ENCODE measurements at places on chromosomes 5 and 9. TPM values are rescaled to one million over a fixed set of nuclear protein-coding genes. Genes with fewer than 3 reads are reported as not detected.

Gene AUH
- 30.4 TPM for total RNA-seq

Gene MORN5
- total RNA-seq = not detected

Gene MRPS27
- 113 TPM for total RNA-seq

Gene TERT
- 8.5 TPM for total RNA-seq

Gene EIF4EBP3
- 15.8 TPM for total RNA-seq

Gene ANAPC2
- 30.8 TPM for total RNA-seq

DNA sequence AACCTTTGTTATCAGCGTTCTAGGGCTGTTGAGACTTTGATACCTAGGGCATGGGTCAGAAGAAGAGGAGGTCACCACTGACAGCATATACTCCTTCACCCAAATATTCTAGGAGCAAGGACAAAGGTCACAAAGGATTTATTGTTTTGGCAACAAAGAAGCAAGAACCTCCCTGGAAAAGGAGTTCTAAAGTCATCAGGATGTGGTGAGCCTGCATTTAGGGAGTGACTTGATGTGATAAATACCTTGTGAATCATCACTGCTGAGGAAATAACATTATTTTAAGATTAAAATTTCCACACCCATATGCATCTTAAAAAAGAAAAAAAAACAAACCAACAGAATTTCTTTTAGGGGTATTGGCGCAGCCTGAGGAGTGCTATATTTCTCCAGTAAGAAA, 13.9 kb downstream of the IFNA1 start:
- H3K27me3 ChIP-seq = peaks cover 2% of the 10 kb centered on the region
- no peak overlapping the region for H3K4me3 ChIP-seq
- no peaks in the 10 kb centered on the region for H3K4me1 ChIP-seq
- H3K27ac ChIP-seq = no peak overlapping the region
- DNase-seq = no peak

Gene PCDHA10
- not detected for total RNA-seq

- H3K36me3 ChIP-seq = peaks cover 15% of the 10 kb centered on the region
- H3K4me3 ChIP-seq = no peak overlapping the region
- no peak for DNase-seq
Observed at GRCh38 chr5:149766460-149767280, 36.6 kb downstream of the PPARGC1B start.

DNA sequence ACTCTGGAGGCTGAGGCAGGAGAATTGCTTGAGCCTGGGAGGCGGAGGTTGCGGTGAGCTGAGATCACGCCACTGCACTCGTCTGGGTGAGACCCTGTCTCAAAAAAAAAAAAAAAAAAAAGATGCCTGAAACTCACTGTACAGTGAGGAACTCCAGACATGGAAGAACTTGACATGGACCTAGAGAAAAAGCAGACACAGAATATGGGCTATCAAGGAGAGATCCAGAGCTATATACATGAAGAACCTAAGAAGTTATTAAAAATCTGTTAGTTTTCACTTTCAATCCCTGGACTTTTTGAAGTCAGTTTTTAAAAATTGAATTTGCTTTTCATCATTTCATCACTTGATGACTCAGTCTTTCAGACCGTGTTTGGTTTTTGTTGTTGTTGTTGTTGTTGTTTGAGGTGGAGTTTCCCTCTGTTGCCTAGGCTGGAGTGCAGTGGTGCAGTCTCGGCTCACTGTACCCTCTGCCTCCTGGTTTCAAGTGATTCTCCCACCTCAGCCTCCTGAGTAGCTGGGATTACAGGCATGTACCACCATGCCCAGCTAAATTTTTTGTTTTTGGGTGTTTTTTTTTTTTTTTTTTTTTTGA, 20.3 kb downstream of the PAIP2 start:
- H3K36me3 ChIP-seq = peaks cover 35% of the 10 kb centered on the region
- H3K27me3 ChIP-seq = no peaks in the 10 kb centered on the region
- H3K27ac ChIP-seq = no peak overlapping the region
- H3K4me3 ChIP-seq = no peak overlapping the region

DNA sequence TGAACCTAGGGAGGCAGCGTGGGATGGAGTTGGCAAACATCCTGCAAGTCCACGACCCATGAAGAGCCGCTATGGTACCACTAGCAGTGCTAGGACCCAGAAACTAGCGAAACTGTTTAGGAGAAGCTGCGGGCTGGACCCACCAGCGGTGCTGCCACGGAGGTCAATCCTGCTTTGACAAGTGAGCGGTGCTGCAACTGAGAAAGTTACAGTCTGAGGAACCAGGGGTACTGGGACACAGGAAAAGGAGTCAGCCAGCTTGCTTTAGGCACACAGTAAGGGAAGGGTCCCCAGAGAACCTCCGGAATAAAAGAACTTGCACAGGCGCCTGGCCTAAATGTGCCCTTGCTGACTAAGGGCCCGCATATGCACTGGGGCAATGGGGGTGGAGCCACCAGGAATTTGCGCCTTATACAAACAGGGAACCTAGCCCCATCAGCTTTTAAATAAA, 23.6 kb upstream of the ANXA2R start:
- no peak overlapping the region for H3K4me3 ChIP-seq
- peaks cover 14% of the 10 kb centered on the region for H3K36me3 ChIP-seq
- H3K27me3 ChIP-seq = no peaks in the 10 kb centered on the region
- peak overlapping the region; percentile 49 for H3K27ac ChIP-seq

Gene TXNDC8
- total RNA-seq = not detected

GRCh38 chr9:109401990-109402318, 81.1 kb upstream of the EPB41L4B start:
- no peak overlapping the region for H3K4me3 ChIP-seq
- H3K36me3 ChIP-seq = no peaks in the 10 kb centered on the region
- peaks cover 6% of the 10 kb centered on the region for H3K4me1 ChIP-seq
- H3K27me3 ChIP-seq = peaks cover 22% of the 10 kb centered on the region
- H3K27ac ChIP-seq = no peak overlapping the region
- no peak for DNase-seq

Gene FOXI1
- total RNA-seq = not detected

- no peaks in the 10 kb centered on the region for H3K4me1 ChIP-seq
- H3K27me3 ChIP-seq = no peaks in the 10 kb centered on the region
- DNase-seq = no peak
- H3K4me3 ChIP-seq = no peak overlapping the region
Observed at GRCh38 chr5:150120062-150120441, 33.7 kb upstream of the CSF1R start.

Gene SLC27A6
- total RNA-seq = not detected

DNA sequence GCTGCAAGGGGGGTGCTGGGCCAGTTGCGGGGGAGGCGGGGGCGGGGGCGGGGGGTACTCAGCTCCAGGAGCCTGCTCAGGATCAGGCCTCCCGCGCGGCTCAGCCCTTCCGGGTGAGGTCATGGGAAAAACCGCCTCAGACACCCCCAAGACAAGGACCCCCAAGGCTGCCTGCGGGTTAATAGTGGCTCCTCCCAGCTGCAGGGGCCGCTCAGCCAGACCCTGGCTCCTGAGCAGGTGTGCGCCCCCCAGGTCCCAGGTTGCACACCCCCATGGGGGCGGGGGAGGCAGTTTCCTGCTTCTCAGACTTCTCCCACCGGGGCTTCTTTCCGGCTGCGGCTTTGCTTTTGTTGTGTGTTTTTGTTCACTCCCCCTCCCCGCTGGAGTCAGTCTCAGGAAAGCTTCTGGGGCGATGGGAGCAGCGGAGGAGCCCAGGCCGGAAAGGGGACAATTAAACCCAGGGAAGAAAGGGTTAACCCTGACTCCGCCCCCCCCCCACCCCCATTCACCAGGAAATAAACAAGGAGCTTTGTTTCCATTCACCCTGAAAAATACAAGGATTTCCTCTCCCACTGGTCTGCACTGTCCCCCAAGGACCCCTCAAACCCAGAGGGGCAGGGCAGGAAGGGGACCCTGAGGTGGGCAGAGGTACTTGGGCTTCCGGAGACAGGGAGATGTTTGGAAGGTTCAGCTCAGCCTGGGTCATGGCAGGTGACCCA, 42.3 kb upstream of the NOTCH1 start:
- no peaks in the 10 kb centered on the region for H3K27me3 ChIP-seq
- H3K27ac ChIP-seq = peak overlapping the region; percentile 60
- H3K4me3 ChIP-seq = no peak overlapping the region
- peaks cover 12% of the 10 kb centered on the region for H3K4me1 ChIP-seq

- peaks cover 2% of the 10 kb centered on the region for H3K27me3 ChIP-seq
- no peaks in the 10 kb centered on the region for H3K36me3 ChIP-seq
- no peak overlapping the region for H3K4me3 ChIP-seq
Observed at GRCh38 chr5:161382685-161383084, 163.8 kb downstream of the GABRB2 start.

DNA sequence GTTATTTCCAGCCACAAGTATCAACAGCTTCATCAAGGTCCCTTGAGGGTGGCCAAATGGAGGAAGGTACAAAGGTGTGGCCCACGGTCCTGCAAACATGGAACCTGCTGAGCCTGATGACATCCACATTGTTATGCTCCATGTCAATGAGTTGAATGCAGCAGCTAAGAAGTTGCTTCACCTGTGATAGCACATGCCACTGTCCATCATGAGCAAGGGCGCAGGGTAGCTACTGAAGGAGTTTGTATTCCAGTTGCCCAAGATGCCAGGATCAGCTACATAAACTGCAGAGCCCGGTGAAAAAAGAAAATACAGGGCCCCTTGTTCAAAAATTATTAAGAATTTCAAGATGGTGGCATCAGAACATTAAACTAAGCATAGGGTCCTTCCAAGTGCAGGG, 24.2 kb downstream of the LSM11 start:
- DNase-seq = no peak
- no peaks in the 10 kb centered on the region for H3K36me3 ChIP-seq
- H3K4me3 ChIP-seq = no peak overlapping the region
- peaks cover 1% of the 10 kb centered on the region for H3K27me3 ChIP-seq

DNA sequence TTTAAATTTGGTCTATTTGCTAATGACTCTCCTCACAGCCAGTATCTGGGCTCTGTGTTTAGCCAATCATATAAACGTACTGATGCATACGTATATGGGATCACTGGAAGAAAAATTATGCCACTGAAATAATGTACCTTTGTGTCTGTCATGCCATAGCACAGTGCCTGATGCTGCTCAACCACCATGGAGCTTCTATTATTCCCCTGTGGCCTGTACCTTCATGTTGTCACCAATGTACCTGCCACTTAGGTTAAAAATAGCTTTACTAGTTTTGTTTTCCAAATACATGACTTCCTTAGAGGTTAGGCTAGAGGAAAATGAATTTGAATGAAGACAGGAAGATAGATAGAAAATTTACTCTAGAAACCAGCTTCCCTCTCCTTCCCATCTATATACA, 34.6 kb downstream of the HACD4 start:
- H3K4me1 ChIP-seq = peaks cover 34% of the 10 kb centered on the region
- no peak overlapping the region for H3K4me3 ChIP-seq
- no peak for DNase-seq

GRCh38 chr9:104927216-104927911, 591 bp downstream of the ABCA1 start:
- DNase-seq = peak; percentile 45
- H3K36me3 ChIP-seq = no peaks in the 10 kb centered on the region
- peak overlapping the region; percentile 79 for H3K4me3 ChIP-seq
- H3K4me1 ChIP-seq = peaks cover 21% of the 10 kb centered on the region
- peak overlapping the region; percentile 73 for H3K27ac ChIP-seq
- H3K27me3 ChIP-seq = peaks cover 5% of the 10 kb centered on the region

DNA sequence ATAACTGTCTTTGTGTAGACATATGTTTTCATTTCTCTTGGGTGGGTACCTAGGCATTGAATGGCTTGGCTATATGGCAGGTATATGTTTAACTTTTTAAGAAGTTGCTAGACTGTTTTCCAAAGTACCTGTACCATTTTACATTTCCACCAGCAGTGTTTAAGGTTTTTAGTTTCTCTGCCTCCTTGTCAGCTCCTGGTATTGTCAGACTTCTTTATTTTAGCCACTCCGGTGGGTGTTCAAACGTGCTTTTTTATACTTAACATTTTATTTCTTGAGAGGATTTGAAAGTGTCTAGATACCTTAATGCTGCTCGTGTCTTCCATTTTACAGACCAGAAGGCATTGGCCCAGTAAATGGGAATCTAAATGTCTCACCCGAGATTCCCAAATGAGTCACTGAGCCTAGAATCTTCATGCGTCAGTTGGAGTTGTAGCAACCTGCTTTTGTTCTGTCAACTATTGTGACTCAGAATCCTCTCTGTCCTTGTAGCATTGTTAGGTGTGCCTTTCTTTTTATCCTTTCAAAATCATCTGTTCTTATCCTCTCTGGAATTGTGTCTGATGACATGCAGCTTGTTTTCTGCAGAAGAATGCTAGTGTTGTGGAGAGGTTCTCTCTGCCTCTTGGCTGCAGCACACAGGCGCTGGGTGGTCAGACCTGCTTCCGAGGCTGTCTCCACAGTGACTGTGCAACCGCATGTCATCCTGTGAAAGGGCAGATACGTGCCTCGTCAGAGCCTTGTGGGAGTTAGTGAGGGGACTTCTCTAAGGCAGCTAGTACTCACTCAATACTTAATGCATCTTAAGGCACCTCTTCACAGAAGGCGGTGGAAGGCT, 291.8 kb downstream of the AOPEP start:
- H3K36me3 ChIP-seq = peaks cover 4% of the 10 kb centered on the region
- no peak overlapping the region for H3K27ac ChIP-seq
- no peaks in the 10 kb centered on the region for H3K27me3 ChIP-seq

GRCh38 chr5:132010645-132010988, 841 bp downstream of the ACSL6 start:
- H3K27me3 ChIP-seq = peaks cover 47% of the 10 kb centered on the region
- no peak overlapping the region for H3K27ac ChIP-seq
- H3K36me3 ChIP-seq = no peaks in the 10 kb centered on the region
- peak; percentile 3 for DNase-seq
- H3K4me1 ChIP-seq = peaks cover 18% of the 10 kb centered on the region

Gene ODF2
- total RNA-seq = 86.4 TPM

- no peak for DNase-seq
- H3K27ac ChIP-seq = no peak overlapping the region
- H3K4me3 ChIP-seq = no peak overlapping the region
- H3K27me3 ChIP-seq = peaks cover 3% of the 10 kb centered on the region
- no peaks in the 10 kb centered on the region for H3K4me1 ChIP-seq
Observed at GRCh38 chr5:148306446-148306845, 5.8 kb upstream of the SPINK7 start.

Gene PTPN3
- 0.46 TPM for total RNA-seq

Gene CFAP157
- total RNA-seq = not detected

Gene FOXD4
- total RNA-seq = 0.16 TPM

DNA sequence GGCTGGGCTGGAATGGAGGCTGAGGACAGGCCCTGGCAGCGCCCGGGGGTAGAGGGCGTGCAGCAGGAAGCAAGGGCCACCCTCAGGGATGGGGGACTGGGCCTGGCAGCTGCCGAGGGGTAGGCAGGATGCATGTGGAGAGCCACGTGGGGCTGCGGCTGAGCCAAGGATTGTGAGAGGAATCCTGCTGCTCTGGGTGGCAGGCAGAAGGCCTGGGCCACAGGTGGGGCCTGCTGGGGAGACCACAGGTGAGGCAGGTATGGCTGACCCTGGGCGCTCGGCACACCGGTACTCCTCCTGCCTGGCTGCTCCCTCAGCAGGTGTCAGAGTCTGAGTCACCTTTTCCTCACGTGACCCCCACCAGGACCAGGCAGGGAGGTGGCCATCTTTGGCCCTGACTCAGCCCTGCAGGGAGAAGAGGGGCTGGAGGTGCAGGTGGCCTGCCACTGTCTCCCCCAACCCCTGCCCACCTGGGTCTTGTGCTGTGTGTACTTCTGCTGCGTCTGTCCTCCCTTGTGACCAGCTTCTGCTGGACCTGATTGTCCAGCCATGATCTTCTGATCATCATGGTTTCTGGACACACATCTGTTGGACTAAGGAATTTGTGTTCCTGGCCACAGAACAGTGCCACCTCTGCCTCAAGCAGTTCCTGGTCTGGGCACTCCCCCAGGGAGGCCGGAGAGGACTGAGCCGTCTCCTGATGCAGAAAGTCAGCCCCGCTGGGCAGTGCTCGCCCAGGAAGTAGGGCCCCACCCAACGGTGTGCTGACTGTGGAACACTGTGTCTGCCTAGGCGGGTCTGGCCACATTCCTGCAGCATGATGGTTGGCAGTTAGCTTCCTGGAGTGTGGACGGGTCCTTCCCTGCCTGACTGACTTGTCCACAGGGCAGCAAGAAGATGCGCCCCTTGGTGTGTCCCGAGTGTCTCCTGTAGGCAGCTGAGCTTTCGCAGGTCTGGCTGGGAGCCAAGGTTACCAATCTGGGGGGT, 6.4 kb downstream of the ARRDC1 start:
- DNase-seq = peak; percentile 63
- H3K27ac ChIP-seq = peak overlapping the region; percentile 64
- H3K4me1 ChIP-seq = peaks cover 23% of the 10 kb centered on the region
- no peak overlapping the region for H3K4me3 ChIP-seq
